ENCODE measurements at places on chromosomes 2 and 18.

- no peak for DNase-seq
These were observed 144.1 kb downstream of the EVA1A start for GRCh38 chr2:75416420-75417342.

- no peak for DNase-seq
These were observed 309.3 kb upstream of the MYT1L start for GRCh38 chr2:2640371-2640770.

- no peak for DNase-seq
These were observed 56.9 kb downstream of the MFSD6 start for GRCh38 chr2:190465060-190465459.

DNA sequence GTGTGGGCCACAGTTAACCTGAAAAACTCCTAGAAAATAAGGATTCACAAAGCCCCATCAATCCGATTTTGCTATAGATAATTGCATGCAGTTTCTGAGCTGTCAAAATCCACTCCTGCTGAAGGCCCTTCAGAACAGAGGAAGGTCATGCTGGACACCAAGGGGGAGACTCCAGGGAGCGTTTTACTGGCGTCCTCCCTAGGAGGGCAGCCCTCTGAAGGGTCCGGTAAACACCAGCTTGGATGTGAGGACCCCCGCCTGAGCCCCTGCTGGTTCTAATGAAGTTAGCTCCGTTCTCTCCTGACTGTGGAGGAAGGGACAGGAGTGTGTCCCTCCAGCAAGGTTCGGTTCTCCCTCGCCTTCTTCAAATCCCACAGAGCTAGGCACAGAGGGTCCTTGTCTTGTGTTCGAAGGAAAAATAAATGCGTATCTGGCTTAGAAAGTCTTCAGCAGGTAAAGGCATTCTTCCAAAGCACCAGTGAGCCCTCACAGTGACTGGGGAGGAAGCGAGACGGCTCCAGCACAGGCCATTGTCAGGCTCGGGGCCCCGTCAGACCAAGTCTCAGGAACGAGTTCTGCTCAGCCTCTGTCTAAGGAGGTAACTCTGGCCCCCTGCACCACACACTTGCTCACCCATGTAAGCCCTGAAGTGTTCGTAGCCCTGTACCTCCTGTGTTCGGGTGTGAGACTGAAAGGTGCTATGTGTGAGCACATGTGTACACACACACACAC lies 41.6 kb downstream of the CABLES1 start:
- no peak for DNase-seq

DNA sequence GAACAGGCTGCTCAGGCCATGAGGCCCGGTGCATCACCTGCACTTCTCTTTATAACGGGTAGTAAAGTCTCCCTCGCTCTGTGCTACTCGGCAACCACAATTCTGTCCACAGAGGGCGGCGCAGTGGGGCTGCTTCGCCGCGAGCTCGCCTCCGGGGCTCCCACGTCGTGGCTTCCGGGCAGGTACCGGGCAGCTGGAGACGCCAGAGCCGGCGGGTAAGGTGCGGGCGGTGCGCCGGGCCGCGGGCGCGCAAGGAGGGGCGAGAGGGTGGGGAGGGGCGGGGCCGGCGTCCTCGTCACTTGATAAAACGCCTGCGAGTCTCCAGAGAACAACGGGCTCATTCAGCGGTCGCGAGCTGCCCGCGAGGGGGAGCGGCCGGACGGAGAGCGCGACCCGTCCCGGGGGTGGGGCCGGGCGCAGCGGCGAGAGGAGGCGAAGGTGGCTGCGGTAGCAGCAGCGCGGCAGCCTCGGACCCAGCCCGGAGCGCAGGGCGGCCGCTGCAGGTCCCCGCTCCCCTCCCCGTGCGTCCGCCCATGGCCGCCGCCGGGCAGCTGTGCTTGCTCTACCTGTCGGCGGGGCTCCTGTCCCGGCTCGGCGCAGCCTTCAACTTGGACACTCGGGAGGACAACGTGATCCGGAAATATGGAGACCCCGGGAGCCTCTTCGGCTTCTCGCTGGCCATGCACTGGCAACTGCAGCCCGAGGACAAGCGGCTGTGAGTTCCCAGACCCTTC lies at the start of gene ITGA6:
ITGA6 (plus strand) TSS at position 331 of the 734 bp plus-strand sequence.
- DNase-seq, result no peak

DNA sequence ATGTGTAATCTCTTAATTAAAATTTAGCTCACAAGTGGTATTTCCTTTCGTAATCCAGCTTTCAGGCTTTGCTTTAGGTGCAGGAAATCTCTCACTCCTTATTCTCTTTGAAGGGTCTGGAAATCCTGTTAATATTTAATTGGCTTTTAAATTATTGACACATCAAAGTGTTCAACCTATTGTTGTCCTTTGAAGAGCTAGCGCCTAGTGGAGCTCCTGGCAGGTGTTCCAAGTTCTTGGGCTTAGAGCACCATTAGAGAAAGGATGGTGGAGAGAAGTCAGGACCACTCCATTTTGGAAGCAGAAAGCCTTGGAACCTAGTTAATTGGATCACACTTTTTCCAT lies 92.4 kb downstream of the CABLES1 start:
- DNase-seq, result no peak

DNA sequence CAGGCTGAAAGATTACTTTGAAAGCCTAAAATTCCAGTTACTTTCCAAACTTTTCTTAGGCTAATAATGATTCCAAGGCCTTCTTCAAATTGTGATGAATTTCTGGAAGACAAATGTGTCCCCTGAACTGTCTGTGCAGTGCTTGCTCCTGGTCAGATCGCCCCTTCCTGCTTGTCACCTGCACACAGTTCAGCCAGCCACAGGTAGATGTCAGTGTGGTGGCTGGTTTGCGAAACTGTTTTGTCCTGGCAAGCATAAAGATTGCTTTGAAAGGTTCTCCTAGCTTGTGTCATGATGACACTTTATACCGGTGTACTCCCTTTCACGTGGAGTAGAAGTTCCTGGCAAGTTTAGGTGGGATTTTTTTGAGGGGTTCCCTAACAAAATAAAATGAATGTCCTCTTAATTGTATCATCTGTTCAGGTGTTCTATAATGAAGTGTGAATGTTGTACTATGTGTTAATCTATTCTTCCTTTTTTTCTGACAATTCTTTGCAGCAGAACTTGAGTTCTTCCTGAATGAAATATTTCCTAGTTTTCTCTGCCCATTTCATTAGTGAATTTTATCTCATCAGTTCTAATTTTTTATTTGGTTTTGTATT lies 298.8 kb downstream of the ZNF407 start:
- DNase-seq, result no peak

GRCh38 chr2:199603721-199604291 lies 146.1 kb upstream of the SATB2 start:
- DNase-seq, result no peak

- DNase-seq, result no peak
These were observed 264.9 kb upstream of the CCDC68 start for GRCh38 chr18:55224086-55224625.

Measured in esophagus squamous epithelium (tissue), 5 donors.